ENCODE measurements at places on chromosomes 6 and 20.

GRCh38 chr6:76057469-76057868 is 15.0 kb downstream of the IMPG1 start:
- no peak overlapping the region for H3K4me3 ChIP-seq
- H3K36me3 ChIP-seq = no peaks in the 10 kb centered on the region
- no peak for DNase-seq
- no peaks in the 10 kb centered on the region for H3K4me1 ChIP-seq

DNA sequence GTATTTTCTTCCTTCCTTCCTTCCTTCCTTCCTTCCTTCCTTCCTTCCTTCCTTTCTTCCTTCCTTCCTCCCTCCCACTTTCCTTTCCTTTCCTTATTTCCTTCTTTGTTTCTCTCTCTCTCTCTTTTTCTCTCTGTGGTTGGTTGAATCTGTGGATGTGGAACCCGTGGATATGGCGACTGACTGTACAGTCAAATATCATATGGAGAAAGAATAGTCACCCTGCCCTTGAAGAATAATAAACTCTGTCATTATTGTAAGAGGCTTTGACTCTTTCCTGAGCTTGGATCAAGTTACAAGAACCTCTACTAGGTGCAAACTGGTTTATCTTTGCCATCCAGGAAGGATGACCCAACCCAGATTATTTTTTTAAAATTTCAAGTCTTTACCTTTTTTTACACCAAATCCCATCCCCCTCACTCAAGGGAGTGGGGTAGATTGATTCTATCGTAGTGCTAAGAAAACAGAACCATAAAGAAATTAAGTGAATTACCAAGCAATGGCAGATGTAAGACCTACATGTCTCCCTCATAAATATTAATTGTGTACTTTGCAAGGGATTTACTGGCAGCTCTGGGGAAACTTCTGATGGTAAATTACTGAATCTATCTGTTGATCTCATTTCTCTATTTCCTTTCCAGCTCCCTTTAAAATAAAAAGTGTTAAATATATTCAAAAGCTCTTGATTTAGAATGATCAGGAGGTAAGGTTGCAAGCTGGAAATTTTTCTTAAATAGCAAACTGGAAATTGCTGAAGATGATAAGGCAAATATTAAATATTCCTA is 667.5 kb downstream of the UTRN start:
- no peaks in the 10 kb centered on the region for H3K36me3 ChIP-seq
- no peak overlapping the region for H3K4me3 ChIP-seq
- no peak for DNase-seq
- no peaks in the 10 kb centered on the region for H3K27me3 ChIP-seq
- no peak overlapping the region for H3K27ac ChIP-seq

- H3K27me3 ChIP-seq = no peaks in the 10 kb centered on the region
- H3K4me1 ChIP-seq = no peaks in the 10 kb centered on the region
- H3K27ac ChIP-seq = no peak overlapping the region
- no peaks in the 10 kb centered on the region for H3K36me3 ChIP-seq
- no peak overlapping the region for H3K4me3 ChIP-seq
- peak; percentile 57 for DNase-seq
Measured at GRCh38 chr6:79586548-79586947, 44.6 kb upstream of the SH3BGRL2 start.

DNA sequence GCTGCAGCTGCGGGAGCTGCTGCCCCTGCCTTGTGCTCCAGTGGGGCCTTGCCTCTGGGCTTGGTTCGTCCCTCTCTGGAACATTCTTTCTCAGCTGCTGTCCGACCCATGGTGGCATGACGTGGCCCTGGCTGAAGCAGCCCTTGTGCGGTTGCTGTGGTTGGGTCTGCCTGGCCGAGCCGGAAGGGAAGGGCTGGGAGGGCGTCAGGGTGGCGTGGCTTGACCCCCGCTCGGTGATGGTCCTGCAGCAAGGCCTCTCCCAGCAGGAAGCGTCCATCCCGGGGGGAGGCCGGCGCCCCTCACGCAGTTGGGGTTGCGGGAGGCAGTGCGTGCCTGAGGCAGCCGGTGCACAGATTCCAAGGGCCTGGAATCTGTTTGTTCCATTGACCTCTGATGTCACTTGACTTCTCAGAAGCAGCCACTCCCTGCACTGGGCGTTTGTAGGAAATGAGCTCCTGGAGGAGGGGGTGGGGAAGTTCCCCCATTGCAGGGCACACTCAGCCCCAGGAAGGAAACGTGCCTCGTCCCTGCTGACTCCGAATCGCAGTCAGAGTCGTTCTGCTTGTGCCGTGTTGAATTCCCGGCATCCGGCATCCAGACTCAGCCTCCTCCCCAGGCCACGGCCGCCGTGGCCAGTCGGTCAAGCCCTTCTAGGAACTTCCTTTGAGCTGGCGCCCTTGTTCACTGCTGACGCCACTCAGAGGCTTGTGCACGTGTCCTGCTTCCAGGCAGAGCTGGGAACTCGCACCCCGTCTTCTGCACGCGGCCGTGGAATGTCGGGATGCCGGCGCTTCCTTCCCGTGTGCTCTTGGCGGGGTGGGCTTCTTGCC is 9.7 kb upstream of the TNFRSF6B start:
- peaks cover 34% of the 10 kb centered on the region for H3K4me1 ChIP-seq
- H3K27ac ChIP-seq = peak overlapping the region; percentile 92
- peak; percentile 94 for DNase-seq
- H3K27me3 ChIP-seq = no peaks in the 10 kb centered on the region
- no peaks in the 10 kb centered on the region for H3K36me3 ChIP-seq

DNA sequence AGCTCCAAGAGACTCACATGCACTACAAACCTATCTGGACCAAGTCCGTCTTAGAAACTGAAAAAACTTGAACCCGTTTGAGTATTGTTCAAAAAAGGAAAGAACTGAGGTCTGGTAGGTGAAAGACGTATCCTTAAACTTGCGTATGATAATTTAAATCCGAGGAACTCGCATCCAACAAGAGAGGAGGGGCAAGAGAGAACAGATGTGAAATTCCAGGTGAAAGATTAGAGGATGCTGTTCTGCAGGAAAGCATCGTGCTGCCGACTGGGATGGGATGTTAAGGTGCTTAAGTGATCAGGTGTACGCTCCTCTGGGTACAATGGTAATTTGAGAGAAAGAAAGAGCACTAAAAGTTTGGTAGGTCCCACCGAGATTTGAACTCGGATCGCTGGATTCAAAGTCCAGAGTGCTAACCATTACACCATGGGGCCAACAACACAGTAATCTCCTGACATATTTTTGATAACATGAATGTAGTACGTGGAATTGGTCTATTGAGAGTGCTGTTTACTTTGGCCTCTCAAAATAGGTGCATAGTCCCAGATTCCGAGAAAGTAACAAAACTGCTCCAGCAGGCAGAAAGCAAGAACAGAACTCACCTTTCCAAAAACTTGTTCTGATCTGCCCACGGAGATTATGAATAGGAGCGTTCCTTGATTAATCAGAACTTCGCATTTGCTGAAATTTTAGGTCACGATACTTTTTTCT is 53.5 kb upstream of the BTN3A2 start:
- peak overlapping the region; percentile 95 for H3K4me3 ChIP-seq
- H3K27ac ChIP-seq = peak overlapping the region; percentile 66
- H3K4me1 ChIP-seq = peaks cover 23% of the 10 kb centered on the region
- H3K27me3 ChIP-seq = no peaks in the 10 kb centered on the region
- no peaks in the 10 kb centered on the region for H3K36me3 ChIP-seq

Data from GM23248 (cell line).